T-cell (primary cell): ENCODE measurements at places on chromosomes 7 and 10. TPM values are rescaled to one million over a fixed set of nuclear protein-coding genes. Genes with fewer than 3 reads are reported as not detected.

The LOXL4 gene
- not detected for total RNA-seq

The RPP30 gene
- total RNA-seq, result 33.7 TPM

The WNT8B gene
- total RNA-seq, result not detected

The TMEM270 gene
- total RNA-seq, result not detected

The HERPUD2 gene
- 58.4 TPM for total RNA-seq

The HECW1 gene
- total RNA-seq, result not detected

The GNA12 gene
- total RNA-seq, result 22.5 TPM

The VAX1 gene
- total RNA-seq, result not detected
